CD4-positive, alpha-beta T cell (primary cell): ENCODE measurements at places on chromosomes 12 and 14. TPM values are rescaled to one million over a fixed set of nuclear protein-coding genes. Genes with fewer than 3 reads are reported as not detected.

Gene USP44
- total RNA-seq, result 1.3 TPM

DNA sequence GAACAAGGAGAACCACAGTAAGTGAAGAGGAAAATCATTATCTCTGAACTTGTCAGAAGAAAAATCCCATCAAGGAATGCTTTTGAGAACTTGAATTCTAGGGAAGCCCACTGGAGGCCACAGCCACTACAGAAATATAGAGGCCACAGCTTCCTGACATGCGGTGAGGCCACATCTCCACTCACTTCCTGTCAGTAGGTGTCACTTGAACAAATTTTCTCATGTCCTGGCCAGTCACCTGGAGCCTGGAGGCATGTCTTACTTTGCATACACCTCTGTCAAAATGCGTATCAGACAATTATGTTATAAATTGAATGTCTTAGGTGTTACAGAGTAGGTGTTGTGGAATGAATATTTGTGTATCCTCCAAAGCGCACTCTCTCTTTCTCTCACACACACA, 370.3 kb downstream of the DAD1 start:
- DNase-seq, result no peak
- H3K4me1 ChIP-seq, result no peaks in the 10 kb centered on the region
- H3K27me3 ChIP-seq, result no peaks in the 10 kb centered on the region
- no peak overlapping the region for H3K27ac ChIP-seq
- H3K4me3 ChIP-seq, result no peak overlapping the region
- H3K36me3 ChIP-seq, result no peaks in the 10 kb centered on the region

DNA sequence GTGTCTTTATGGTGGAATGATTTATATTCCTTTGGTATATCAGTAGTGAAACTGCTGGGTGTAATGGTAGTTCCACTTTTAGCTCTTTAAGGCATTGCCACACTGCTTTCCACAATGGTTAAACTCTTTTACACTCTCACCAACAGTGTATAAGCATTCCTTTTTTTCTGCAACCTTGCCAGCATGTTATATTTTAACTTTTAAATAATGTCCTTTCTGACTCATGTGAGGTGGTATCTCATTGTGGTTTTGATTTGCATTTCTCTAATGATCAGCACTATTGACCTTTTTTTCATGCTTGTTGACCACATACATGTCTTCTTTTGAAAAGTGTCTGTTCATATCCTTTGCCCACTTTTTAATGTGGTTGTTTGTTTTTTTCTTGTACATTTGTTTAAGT, 142.5 kb downstream of the MSRB3 start:
- H3K27ac ChIP-seq, result no peak overlapping the region
- H3K27me3 ChIP-seq, result no peaks in the 10 kb centered on the region
- H3K4me1 ChIP-seq, result no peaks in the 10 kb centered on the region
- no peak overlapping the region for H3K4me3 ChIP-seq
- no peaks in the 10 kb centered on the region for H3K36me3 ChIP-seq

GRCh38 chr12:108310489-108310888, 28.6 kb downstream of the CMKLR1 start:
- H3K4me1 ChIP-seq, result peaks cover 33% of the 10 kb centered on the region
- DNase-seq, result no peak
- no peak overlapping the region for H3K4me3 ChIP-seq
- no peaks in the 10 kb centered on the region for H3K36me3 ChIP-seq
- H3K27ac ChIP-seq, result no peak overlapping the region

DNA sequence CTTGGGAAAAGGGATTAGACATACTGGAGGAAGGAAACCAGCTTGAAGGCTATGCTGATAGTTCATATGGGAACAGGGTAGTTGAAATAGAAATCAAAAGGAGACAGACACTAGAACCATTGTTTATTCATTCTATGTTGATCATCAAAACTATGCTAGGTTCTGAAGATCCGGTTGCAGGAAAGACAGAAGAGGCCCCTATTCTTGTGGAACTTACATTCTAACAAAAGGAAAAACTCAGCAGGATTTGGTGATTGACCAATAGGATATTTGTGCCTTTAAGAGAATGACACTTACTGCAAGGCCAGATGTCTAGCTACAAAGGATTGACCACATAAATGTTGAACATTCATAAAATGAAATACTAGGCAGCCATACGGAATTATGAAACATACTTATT, 179.2 kb downstream of the AKAP6 start:
- no peaks in the 10 kb centered on the region for H3K27me3 ChIP-seq
- no peaks in the 10 kb centered on the region for H3K36me3 ChIP-seq
- H3K27ac ChIP-seq, result no peak overlapping the region
- no peak overlapping the region for H3K4me3 ChIP-seq
- no peaks in the 10 kb centered on the region for H3K4me1 ChIP-seq
- DNase-seq, result no peak

GRCh38 chr14:95885278-95885677, 8.6 kb downstream of the TUNAR start:
- no peak overlapping the region for H3K4me3 ChIP-seq
- H3K4me1 ChIP-seq, result no peaks in the 10 kb centered on the region
- H3K27me3 ChIP-seq, result peaks cover 4% of the 10 kb centered on the region
- H3K36me3 ChIP-seq, result no peaks in the 10 kb centered on the region
- H3K27ac ChIP-seq, result no peak overlapping the region

Gene TM9SF1
- total RNA-seq, result 12.9 TPM

DNA sequence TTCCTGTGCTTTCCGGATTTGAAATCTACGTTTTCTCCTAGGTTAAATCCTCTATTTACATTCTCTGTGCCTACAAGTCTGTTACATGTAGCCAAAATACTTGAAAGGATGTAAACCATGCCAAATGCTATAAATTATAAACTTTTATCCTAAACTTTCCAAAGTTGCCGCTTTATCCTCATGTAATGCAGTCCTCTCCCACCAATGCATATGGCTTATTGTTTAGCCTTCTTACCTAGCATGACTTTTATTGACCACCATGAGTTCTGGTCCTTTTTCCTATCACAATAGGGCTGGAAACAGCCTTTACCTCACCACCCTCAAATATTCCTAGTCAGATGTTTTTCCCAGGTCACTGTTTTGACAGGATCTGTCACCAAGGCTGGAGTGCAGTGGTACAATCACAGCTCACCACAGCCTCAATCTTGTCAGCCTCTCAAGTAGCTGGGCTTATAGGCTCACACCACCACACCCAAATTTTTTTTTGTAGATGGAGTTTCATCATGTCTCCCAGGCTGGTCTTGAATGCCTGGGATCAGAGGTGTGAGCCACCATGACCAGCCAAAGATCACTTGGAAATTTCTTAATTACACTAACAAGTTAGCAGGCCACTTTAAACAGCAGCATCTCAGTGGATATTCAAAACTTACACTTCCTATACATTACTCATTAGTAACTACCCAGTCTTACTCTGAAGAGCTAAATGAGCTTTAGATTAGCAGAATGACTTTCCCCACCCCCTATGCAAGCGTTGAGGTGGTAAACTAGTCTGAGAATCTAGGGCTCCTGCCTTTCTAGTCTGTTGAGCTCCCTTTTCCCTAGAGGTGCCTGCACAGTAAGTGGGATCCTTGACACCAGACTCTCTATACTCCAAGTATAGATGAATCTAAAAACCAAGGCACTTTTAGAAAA, 4.1 kb downstream of the TUBA1B start:
- H3K4me1 ChIP-seq, result peaks cover 31% of the 10 kb centered on the region
- H3K27me3 ChIP-seq, result no peaks in the 10 kb centered on the region
- no peak overlapping the region for H3K4me3 ChIP-seq

Gene GATC
- 19.4 TPM for total RNA-seq

Gene CACNA2D4
- total RNA-seq, result 11.3 TPM

- no peak overlapping the region for H3K4me3 ChIP-seq
- no peak overlapping the region for H3K27ac ChIP-seq
- peaks cover 6% of the 10 kb centered on the region for H3K4me1 ChIP-seq
Observed at GRCh38 chr12:112096667-112097066, 11.9 kb downstream of the NAA25 start.

Gene DIO2
- not detected for total RNA-seq

Gene WNT1
- total RNA-seq, result 2.7 TPM

Gene B4GALNT3
- total RNA-seq, result 1.8 TPM

Gene TAS2R42
- total RNA-seq, result not detected

- H3K4me3 ChIP-seq, result peak overlapping the region; percentile 68
- peak; percentile 55 for DNase-seq
- peaks cover 16% of the 10 kb centered on the region for H3K4me1 ChIP-seq
- no peaks in the 10 kb centered on the region for H3K36me3 ChIP-seq
- no peaks in the 10 kb centered on the region for H3K27me3 ChIP-seq
- H3K27ac ChIP-seq, result no peak overlapping the region
Observed at GRCh38 chr14:96592591-96593386, 90.6 kb downstream of the PAPOLA start.

DNA sequence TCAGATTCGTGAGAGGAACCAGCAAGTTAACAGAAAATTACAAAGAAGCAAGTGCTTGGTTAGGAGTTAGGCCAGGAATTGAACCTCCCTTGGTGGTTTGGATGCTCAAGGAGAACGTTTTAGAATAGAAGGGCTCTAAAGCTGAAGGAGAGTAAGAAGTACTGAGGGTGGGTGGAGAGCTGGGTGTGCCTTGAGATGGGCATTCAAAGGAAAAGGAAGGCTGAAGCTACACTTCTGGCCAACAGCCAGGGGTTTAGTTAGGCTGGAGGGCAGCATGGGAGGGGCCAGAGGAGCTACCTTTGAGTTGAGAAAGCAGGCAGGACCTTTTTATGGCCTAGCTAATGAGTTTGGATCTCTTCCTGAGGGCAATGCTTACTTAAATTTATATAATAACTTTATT, 421.2 kb downstream of the CCDC91 start:
- H3K4me1 ChIP-seq, result no peaks in the 10 kb centered on the region
- no peaks in the 10 kb centered on the region for H3K36me3 ChIP-seq
- no peak overlapping the region for H3K4me3 ChIP-seq
- no peaks in the 10 kb centered on the region for H3K27me3 ChIP-seq

DNA sequence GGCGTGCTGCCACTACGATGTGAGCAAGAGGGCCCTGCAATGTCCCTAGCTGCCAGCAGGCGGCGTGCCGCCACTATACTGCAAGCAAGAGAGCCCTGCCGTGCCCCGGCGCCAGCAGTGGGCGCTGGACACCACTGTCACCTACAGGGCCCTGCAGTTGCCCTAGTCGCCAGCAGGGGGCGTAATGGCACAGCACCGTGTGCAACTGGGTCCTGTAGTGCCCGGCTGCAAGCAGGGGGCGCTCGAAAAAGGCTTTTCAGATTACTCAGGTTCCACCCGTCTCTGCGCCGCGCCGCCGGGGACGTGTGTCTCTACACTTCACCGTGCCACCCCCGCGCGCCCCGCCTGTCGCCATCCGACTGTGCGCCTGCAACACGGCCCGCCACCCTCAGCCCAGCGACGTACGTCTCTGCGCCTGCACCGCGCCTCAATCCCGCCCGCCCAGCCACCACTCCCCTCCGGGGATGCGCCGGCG, 1356.9 kb downstream of the TMEM121 start:
- H3K27me3 ChIP-seq, result peaks cover 6% of the 10 kb centered on the region
- H3K27ac ChIP-seq, result no peak overlapping the region
- peak; percentile 42 for DNase-seq
- H3K4me3 ChIP-seq, result no peak overlapping the region

DNA sequence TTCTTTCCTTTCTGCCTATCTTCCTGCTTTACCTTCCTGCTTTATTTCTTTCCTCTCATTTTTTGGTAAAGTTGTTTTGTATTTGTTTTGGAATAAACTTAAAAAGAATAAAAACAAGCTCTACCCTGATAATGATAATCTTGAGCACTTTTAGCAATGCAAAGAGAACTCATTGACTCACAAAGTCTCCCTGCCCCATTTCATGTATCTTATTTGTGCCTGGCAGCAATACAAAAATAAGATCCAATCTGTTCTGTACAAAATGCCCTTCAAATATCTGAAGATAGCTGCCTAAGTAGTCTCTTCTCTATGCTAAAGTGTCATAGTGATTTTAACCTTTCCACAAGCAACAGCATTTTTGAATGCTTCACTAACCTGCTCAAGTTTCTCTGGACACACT, 31.1 kb upstream of the ETNK1 start:
- H3K4me3 ChIP-seq, result no peak overlapping the region
- no peaks in the 10 kb centered on the region for H3K36me3 ChIP-seq
- peaks cover 7% of the 10 kb centered on the region for H3K4me1 ChIP-seq
- DNase-seq, result no peak
- H3K27ac ChIP-seq, result no peak overlapping the region

Gene AMIGO2
- total RNA-seq, result 9.7 TPM

Gene LRP6
- total RNA-seq, result 5.2 TPM

- H3K4me1 ChIP-seq, result peaks cover 30% of the 10 kb centered on the region
- no peak overlapping the region for H3K4me3 ChIP-seq
- DNase-seq, result no peak
Observed at GRCh38 chr12:66280561-66280960, 21.7 kb upstream of the HELB start.

Gene MANSC1
- 0.45 TPM for total RNA-seq

Gene ZC2HC1C
- total RNA-seq, result 0.22 TPM

DNA sequence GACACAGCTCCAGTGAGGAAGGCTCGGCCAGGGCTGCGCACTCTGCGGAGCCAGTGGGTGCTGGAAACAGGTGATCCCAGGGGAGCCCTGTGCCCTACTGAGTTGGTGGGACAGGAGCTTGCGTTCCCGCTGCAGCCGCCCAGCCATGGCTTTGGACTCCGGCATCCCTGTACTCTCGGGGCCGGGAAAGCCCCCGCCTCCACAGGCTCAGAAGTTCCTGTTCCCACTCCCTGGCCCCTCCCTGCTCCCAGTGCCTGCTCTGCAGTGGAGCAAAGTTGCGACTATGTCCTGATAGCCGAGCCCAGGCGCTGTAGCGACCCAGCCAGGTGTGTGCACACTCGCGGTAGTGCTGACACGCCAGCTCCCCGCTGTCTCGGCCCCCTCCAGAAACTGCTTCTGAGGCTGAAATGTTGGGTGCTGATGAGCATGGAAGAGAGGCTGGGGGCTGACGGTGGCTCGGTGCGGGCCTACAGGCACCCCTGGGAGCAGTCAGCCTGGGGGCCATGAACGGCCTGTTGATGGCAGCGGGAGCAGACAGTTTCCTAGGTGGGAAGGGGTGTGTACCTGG, 344.6 kb upstream of the MGAT4C start:
- no peak for DNase-seq
- no peaks in the 10 kb centered on the region for H3K4me1 ChIP-seq
- no peak overlapping the region for H3K27ac ChIP-seq
- no peak overlapping the region for H3K4me3 ChIP-seq
- no peaks in the 10 kb centered on the region for H3K36me3 ChIP-seq
- no peaks in the 10 kb centered on the region for H3K27me3 ChIP-seq

Gene KCNA5
- total RNA-seq, result not detected

Gene P2RX2
- total RNA-seq, result not detected

DNA sequence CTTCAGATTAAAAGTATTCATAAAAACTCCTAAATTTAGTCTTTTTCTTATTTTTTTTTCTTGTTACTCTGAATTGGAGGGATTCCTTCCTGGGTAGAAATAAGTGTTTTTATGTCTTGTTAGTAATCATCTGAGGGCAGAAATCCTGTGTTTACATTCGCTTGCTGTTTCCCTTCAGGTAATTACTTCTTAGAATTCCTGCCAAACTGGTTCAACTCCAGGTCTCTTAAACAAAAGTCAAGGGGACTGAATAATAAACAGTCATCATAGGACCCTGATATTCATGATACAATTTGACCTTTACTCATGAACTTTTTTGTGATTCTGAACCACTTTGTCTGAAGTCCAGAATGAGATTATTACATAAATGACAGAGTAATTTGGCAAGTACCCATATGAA, 843.9 kb downstream of the FLRT2 start:
- DNase-seq, result no peak
- H3K27ac ChIP-seq, result no peak overlapping the region
- H3K4me1 ChIP-seq, result no peaks in the 10 kb centered on the region
